M059J (cell line): ENCODE measurements at places on chromosomes 16 and 17. TPM values are rescaled to one million over a fixed set of nuclear protein-coding genes. Genes with fewer than 3 reads are reported as not detected.

Gene NUTF2
- 296 and 347 TPM in 2 replicates for total RNA-seq

Gene ZMYND15
- not detected in 2 replicates for total RNA-seq

Gene CD300H
- total RNA-seq = not detected in 2 replicates

Gene COG1
- 21.6 and 22.4 TPM in 2 replicates for total RNA-seq

Gene C16orf96
- total RNA-seq = not detected in 2 replicates

- DNase-seq = no peak
Observed at GRCh38 chr16:30760001-30760559, 1.8 kb downstream of the CFAP119 start.

- peak; percentile 69 for DNase-seq
Observed at GRCh38 chr16:53131363-53132071, 76.7 kb downstream of the CHD9 start.

DNA sequence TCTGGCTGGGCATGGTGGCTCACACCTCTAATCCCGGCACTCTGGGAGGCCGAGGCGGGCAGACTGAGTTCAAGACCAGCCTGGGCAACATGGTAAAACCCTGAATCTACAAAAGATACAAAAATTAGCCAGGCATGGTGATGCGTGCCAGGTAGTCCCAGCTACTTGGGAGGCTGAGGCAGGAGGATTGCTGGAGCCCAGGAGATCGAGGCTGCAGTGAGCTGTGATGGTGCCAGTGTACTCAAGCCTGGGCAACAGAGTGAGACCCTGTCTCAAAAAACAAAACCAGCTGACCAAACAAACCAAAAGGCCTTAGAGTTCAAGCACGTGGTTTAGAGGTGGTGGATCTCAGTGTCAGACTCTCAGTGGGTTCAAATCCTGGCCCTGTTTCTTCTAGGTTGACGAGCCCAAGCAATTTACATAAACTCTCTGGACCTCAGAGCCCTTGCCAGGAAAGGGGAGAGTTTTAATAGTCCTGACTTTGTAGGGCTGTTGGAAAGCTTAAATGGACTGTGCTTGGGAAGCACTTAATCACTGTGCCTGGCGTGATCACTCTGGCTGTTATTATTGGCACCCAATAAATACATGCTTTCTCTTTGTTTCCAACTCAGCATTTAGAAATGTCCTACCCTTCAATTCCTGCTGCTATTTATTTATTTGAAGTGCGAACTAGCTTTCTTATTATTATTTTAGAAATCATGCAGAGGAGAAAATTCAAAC is 44.7 kb downstream of the ABCC1 start:
- DNase-seq = peak; percentile 55
